ENCODE measurements at places on chromosomes 16 and 17. TPM values are rescaled to one million over a fixed set of nuclear protein-coding genes. Genes with fewer than 3 reads are reported as not detected.
A peak's percentile ranks its signal among the peaks of the same experiment; 100 is the strongest.

DNA sequence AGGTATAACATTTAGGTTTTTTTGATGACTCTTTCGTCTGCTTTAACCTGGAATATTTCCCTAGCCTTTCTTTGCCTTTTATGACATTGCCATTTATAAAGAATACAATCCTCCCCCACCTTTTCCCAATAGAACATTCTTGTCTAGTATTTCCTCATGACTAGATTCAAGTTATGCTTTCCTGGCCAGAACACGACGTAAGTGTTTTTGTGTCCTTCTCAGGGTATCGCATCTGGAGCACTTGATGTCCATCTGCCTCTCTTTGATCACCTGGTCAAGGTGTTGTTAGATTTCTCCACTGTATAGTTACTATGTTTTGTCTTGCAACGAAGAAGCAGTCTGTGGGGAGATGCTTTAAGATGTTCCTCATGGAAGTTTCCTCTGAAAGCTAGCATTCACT, 87.4 kb downstream of the MSI2 start:
- H3K27ac ChIP-seq: no peak overlapping the region
- no peaks in the 10 kb centered on the region for H3K4me1 ChIP-seq
- no peak for DNase-seq
- no peak overlapping the region for H3K4me3 ChIP-seq
- H3K27me3 ChIP-seq: no peaks in the 10 kb centered on the region
- peaks cover 8% of the 10 kb centered on the region for H3K36me3 ChIP-seq

DNA sequence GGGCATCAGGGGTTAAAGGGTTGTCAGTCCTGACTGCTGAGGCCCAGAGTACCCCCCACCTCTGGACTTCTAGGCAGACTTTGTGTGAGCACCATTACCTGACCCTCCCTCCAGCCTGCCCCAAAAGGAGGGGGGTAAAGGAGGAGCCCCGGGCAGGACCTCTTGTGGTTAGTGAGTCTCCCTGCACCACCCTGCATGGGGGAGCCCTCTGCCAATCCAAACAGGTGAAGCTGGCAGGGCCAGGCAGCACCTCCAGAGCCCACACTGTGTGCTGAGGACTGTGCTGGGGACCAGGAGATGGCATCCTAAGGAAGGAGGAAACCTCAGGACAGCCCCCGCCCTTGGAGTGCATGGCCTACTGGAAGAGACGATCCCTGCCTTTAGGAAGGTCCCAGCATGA, 2.6 kb upstream of the KRT14 start:
- no peaks in the 10 kb centered on the region for H3K4me1 ChIP-seq
- H3K27me3 ChIP-seq: no peaks in the 10 kb centered on the region
- H3K36me3 ChIP-seq: no peaks in the 10 kb centered on the region

DNA sequence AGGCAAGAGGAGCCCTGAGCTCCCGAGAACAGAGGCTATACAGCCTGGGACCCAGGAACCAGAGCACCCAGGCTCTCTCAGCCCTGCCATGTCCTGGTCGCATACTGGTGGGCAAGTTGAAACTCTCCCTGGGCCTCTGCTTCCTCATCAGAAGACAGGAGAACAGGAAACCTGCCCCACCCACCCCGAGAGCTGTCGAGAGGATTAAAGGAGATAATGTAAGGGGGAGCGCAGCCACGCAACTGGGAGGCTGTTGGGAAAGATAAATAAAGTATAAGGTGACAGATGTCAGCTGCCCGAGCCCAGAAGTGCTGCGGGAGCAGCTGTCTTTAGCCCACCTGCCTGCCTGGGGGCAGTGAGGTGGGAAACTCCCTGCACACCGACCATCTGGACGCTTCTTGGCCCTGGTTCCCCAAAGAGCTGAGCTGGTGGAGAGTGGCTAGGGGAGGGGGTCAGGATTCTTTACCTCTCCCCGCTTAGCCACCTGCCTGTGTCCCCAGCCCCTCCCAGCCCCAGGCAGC, 6.8 kb downstream of the KIF19 start:
- DNase-seq: no peak
- H3K27ac ChIP-seq: no peak overlapping the region
- H3K27me3 ChIP-seq: peaks cover 22% of the 10 kb centered on the region
- no peaks in the 10 kb centered on the region for H3K4me1 ChIP-seq

DNA sequence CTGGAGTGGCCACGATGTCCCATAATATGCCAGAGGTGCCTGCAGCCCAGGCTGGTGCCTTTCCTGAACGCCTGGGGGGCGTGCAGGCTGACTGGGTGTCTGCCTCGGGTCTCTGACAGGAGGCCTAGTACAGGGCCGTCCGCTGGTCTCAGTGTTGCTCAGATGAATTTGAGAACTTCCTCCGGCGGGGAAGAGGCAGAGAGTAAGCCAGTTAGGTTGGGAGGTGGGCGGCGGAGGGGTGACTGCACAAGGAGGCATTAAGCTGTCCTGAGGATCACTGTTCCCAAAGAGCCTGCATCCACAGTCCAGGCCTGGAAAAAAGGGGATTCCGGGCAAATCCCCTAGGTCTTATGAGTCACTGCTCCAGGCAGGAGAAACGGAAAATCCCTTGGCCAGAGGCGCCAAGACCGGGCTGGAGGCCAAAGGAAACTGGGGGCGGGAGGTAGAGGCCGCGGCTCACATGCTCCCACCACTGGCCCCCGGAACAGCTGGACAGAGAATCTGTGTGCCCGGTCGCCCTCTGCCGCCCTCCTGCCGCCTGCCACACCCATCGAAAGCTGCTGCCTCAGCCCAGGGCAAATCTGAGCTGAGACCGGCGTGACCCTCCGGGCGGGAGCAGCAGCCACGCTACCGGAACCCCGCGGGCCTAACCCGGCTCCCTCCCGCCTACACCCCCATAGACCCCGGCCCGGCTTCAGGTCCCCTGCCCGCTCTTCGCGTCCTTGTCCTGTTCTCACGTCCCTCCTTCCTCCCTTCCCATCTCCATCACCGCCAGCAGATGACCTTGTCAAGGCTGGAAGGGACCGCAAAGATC, 1.2 kb downstream of the TRIM47 start:
- H3K27ac ChIP-seq: peak overlapping the region; percentile 92
- peaks cover 30% of the 10 kb centered on the region for H3K4me1 ChIP-seq
- DNase-seq: peak; percentile 95
- H3K27me3 ChIP-seq: no peaks in the 10 kb centered on the region
- H3K36me3 ChIP-seq: peaks cover 3% of the 10 kb centered on the region

DNA sequence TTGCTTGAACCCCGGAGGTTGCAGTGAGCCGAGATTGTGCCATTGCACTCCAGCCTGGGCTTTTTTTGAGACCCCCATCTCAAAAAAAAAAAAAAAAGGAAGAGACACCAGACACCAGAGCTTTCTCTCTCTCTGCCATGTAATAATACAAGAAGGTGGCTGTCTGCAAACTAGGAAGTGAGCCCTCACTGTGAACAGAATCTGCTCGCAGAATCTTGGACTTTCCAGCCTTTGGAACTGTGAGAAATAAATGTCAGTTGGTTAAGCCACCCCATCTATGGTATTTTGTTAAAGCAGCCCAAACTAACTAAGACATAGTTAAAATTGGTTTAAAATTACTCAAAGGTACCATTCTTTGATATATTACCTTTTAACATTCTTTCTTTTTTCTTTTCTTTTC, 10.1 kb upstream of the STX1B start:
- no peak for DNase-seq
- H3K4me3 ChIP-seq: no peak overlapping the region
- no peaks in the 10 kb centered on the region for H3K27me3 ChIP-seq
- no peaks in the 10 kb centered on the region for H3K36me3 ChIP-seq

DNA sequence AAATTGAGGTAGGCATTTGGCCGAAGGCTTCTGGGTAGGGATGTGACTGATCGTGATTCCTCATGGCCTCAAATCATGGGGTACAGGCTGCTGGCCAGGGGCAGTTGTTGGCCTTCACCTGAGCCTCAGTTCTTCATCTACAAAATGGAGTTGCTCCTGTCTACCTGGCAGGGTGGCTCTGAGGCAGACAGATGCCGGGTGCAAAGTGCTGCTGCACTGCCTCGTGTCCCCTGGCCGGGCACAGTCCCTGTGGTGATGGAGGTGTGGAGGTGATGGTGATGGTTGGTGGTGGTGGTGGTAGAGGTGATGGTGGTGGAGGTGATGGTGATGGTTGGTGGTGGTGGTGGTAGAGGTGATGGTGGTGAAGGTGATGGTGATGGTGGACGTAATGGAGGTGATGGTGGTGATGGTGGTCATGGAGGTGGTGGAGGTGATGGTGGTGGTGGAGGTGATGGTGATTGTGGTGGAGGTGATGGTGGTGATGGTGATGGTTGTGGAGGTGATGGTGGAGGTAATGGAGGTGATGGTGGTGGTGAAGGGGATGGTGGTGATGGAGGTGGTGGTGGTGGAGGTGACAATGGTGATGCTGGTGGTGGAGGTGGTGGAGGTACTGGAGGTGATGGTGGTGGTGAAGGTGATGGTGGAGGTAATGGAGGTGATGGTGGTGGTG, 52.6 kb downstream of the RNF213 start:
- H3K36me3 ChIP-seq: peaks cover 32% of the 10 kb centered on the region
- DNase-seq: no peak
- no peak overlapping the region for H3K4me3 ChIP-seq

DNA sequence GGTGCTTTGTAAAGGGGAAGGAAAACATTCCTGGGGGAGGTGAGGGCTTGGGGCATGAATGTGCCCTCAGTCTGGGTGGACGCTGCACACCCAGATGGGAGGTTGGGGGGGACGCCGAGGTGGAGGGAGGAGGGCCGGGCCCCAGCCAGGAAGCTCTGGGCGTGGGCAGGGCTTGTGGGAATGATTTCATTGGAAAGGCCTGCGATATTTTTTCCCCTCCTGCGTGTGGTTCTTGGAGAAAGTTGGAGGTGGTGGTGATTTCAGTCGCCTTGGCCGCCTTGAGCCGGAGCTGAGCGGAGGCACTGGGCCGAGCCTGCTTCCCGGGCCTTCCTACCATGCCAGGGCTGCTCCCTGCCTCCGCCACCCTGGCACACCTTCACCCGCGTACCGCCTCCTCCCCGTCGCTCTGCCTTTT, 26.4 kb upstream of the CLEC18A start:
- no peaks in the 10 kb centered on the region for H3K27me3 ChIP-seq
- DNase-seq: no peak
- H3K27ac ChIP-seq: no peak overlapping the region
- no peak overlapping the region for H3K4me3 ChIP-seq

- H3K4me3 ChIP-seq: no peak overlapping the region
- no peak overlapping the region for H3K27ac ChIP-seq
- H3K4me1 ChIP-seq: peaks cover 24% of the 10 kb centered on the region
Observed at GRCh38 chr16:57994778-57995177, 5.7 kb downstream of the ZNF319 start.

GRCh38 chr17:75540923-75541503, 15.5 kb downstream of the LLGL2 start:
- H3K27me3 ChIP-seq: no peaks in the 10 kb centered on the region
- H3K36me3 ChIP-seq: 0 out of 2 replicates have a peak, but pooled peaks cover 6% of the 10 kb centered on the region
- DNase-seq: no peak
- H3K4me1 ChIP-seq: no peaks in the 10 kb centered on the region
- no peak overlapping the region for H3K4me3 ChIP-seq

- H3K4me3 ChIP-seq: no peak overlapping the region
- H3K27me3 ChIP-seq: no peaks in the 10 kb centered on the region
- peaks cover 14% of the 10 kb centered on the region for H3K4me1 ChIP-seq
- no peak overlapping the region for H3K27ac ChIP-seq
- no peaks in the 10 kb centered on the region for H3K36me3 ChIP-seq
Observed at GRCh38 chr17:38451030-38451839, 23.0 kb downstream of the ARHGAP23 start.

GRCh38 chr17:60103957-60104356, 25.2 kb upstream of the HEATR6 start:
- no peaks in the 10 kb centered on the region for H3K27me3 ChIP-seq
- no peaks in the 10 kb centered on the region for H3K36me3 ChIP-seq
- no peak overlapping the region for H3K4me3 ChIP-seq
- H3K27ac ChIP-seq: no peak overlapping the region
- DNase-seq: no peak

DNA sequence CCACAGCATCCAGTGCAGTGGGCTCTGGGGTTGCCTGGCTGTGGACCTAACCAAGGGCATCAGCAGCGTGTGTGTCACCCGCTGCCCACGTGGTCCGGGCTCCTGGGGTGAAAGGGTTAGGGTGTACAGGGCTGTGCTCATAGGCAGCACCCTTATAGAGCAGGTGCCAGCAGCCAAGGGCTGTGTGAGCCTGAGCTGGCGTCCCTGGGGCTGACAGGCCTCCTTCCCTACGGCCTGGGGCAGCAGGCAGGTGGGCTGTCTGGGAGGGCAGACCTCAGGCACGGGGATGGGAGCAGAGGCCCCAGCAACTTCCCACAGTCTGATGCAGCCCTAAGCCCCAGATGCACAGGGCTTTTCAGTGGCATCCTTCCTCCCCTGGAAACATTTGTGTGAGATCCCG, 13.9 kb downstream of the CD300A start:
- no peaks in the 10 kb centered on the region for H3K36me3 ChIP-seq
- H3K27ac ChIP-seq: no peak overlapping the region
- no peaks in the 10 kb centered on the region for H3K4me1 ChIP-seq
- DNase-seq: no peak
- peaks cover 66% of the 10 kb centered on the region for H3K27me3 ChIP-seq
- no peak overlapping the region for H3K4me3 ChIP-seq

- no peaks in the 10 kb centered on the region for H3K4me1 ChIP-seq
- H3K4me3 ChIP-seq: no peak overlapping the region
- H3K36me3 ChIP-seq: no peaks in the 10 kb centered on the region
- DNase-seq: no peak
- no peaks in the 10 kb centered on the region for H3K27me3 ChIP-seq
Observed at GRCh38 chr17:38338053-38338452, 5.7 kb downstream of the GPR179 start.

- no peaks in the 10 kb centered on the region for H3K27me3 ChIP-seq
- no peak overlapping the region for H3K27ac ChIP-seq
- DNase-seq: peak; percentile 85
- no peak overlapping the region for H3K4me3 ChIP-seq
- no peaks in the 10 kb centered on the region for H3K36me3 ChIP-seq
- peaks cover 8% of the 10 kb centered on the region for H3K4me1 ChIP-seq
Observed at GRCh38 chr17:45235416-45236281, 14.0 kb downstream of the FMNL1 start.

- DNase-seq: no peak
- no peak overlapping the region for H3K4me3 ChIP-seq
- no peak overlapping the region for H3K27ac ChIP-seq
- H3K4me1 ChIP-seq: no peaks in the 10 kb centered on the region
- H3K27me3 ChIP-seq: no peaks in the 10 kb centered on the region
Observed at GRCh38 chr17:2690165-2691068, 21.1 kb downstream of the CLUH start.

- no peak overlapping the region for H3K27ac ChIP-seq
- H3K4me3 ChIP-seq: no peak overlapping the region
- H3K4me1 ChIP-seq: peaks cover 9% of the 10 kb centered on the region
- peak; percentile 63 for DNase-seq
- H3K27me3 ChIP-seq: no peaks in the 10 kb centered on the region
Observed at GRCh38 chr17:40075201-40075941, 12.6 kb downstream of the THRA start.

- no peak overlapping the region for H3K27ac ChIP-seq
- H3K4me3 ChIP-seq: no peak overlapping the region
- H3K27me3 ChIP-seq: no peaks in the 10 kb centered on the region
Observed at GRCh38 chr16:85158743-85159178, 46.5 kb upstream of the CIBAR2 start.

- peaks cover 4% of the 10 kb centered on the region for H3K4me1 ChIP-seq
- 0 out of 2 replicates have a peak overlapping the region, but pooled peaks have one; percentile 24 for H3K4me3 ChIP-seq
- H3K27me3 ChIP-seq: no peaks in the 10 kb centered on the region
- no peaks in the 10 kb centered on the region for H3K36me3 ChIP-seq
- no peak overlapping the region for H3K27ac ChIP-seq
Observed at GRCh38 chr16:15653227-15653626, 3.2 kb downstream of the NDE1 start.

Gene ITGB4
- 362 TPM for total RNA-seq

Gene SLC2A4
- 0.29 TPM for total RNA-seq

Gene PRPF8
- total RNA-seq: 103 TPM

Gene DLX4
- 0.44 TPM for total RNA-seq

Gene NEUROD2
- not detected for total RNA-seq

Gene TEKT5
- not detected for total RNA-seq

Gene C16orf74
- total RNA-seq: 71.0 TPM

Gene SLC43A2
- total RNA-seq: 6.2 TPM

Gene ANKRD40CL
- not detected for total RNA-seq

Gene MYO18A
- 36.1 TPM for total RNA-seq

All from PC-3 (cell line).